ENCODE measurements at places on chromosomes 1 and 21. TPM values are rescaled to one million over a fixed set of nuclear protein-coding genes. Genes with fewer than 3 reads are reported as not detected.
A peak's percentile ranks its signal among the peaks of the same experiment; 100 is the strongest.

DNA sequence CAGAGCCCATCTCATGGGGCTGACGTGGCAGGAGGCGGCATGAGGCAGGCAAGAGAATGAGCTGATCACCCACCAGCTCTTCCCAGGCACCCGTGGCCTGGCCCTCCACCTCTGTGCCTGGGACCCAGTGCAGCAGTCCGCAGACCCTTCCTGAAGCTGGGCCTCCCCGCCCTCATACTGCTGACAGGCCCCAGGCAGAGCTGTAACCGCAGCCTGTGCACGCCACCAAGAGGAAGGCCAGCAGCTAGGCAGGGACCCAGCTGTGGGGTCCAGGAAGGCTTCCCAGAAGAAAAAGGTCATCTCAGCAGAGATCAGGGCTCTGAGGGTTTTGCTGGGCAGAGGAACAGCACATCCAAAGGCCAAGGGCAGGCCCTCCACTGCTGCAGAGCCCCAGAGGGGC lies 9.8 kb upstream of the MTFR1L start:
- H3K36me3 ChIP-seq: no peaks in the 10 kb centered on the region
- H3K4me3 ChIP-seq: no peak overlapping the region
- H3K27ac ChIP-seq: no peak overlapping the region
- H3K4me1 ChIP-seq: no peaks in the 10 kb centered on the region
- no peak for DNase-seq

- peak overlapping the region; percentile 54 for H3K4me3 ChIP-seq
- H3K36me3 ChIP-seq: no peaks in the 10 kb centered on the region
- peak; percentile 32 for DNase-seq
- H3K27ac ChIP-seq: no peak overlapping the region
Measured at GRCh38 chr1:10795276-10796021, 997 bp downstream of the CASZ1 start.

DNA sequence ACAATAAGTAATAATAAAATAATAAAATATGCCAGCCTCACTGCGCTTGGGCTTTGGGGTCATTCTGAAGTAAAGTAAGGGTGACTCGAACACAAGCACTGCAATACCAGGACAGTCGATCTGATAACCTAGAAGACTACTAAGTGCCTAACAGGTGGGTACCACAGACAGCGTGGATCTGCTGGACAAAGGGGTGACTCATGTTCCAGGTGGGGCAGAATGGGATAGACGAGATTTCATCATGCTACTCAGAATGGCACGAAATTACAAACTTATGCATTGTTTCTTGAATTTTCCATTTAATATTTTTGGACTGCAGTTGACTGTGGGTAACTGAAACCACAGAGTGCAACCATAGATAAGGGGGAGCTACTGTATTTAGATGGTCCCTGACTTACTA lies 221.1 kb upstream of the GREM2 start:
- no peak overlapping the region for H3K4me3 ChIP-seq
- H3K4me1 ChIP-seq: no peaks in the 10 kb centered on the region
- H3K27ac ChIP-seq: no peak overlapping the region

DNA sequence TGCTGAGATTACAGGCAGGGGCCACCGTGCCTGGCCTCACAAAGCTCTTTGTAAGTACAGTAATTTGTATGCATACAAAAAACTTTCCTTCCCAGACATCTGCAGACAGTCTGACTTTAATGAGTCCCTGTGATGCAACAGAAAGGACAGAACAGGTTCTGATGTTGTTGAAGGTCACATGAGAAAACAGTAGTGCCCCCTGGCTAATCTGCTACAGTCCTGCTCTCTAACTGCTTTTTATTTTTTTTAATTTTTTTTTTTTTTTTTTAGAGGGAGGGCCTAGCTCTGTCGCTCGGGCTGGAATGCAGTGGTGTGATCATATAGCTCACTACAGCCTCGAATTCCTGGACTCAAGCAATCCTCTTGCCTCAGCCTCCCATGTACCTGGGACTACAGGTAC lies 36.7 kb downstream of the ACBD3 start:
- no peak overlapping the region for H3K27ac ChIP-seq
- H3K4me3 ChIP-seq: no peak overlapping the region
- no peak for DNase-seq
- no peaks in the 10 kb centered on the region for H3K4me1 ChIP-seq
- H3K36me3 ChIP-seq: peaks cover 15% of the 10 kb centered on the region

GRCh38 chr1:74180490-74180889 lies 17.5 kb downstream of the LRRIQ3 start:
- H3K36me3 ChIP-seq: no peaks in the 10 kb centered on the region
- no peak for DNase-seq
- no peaks in the 10 kb centered on the region for H3K27me3 ChIP-seq
- H3K4me3 ChIP-seq: no peak overlapping the region

GRCh38 chr1:25991937-25992688 lies 5.8 kb downstream of the PAFAH2 start:
- peak overlapping the region; percentile 85 for H3K27ac ChIP-seq
- peak overlapping the region; percentile 46 for H3K4me3 ChIP-seq

GRCh38 chr1:218683242-218683641 lies 338.1 kb downstream of the TGFB2 start:
- no peaks in the 10 kb centered on the region for H3K36me3 ChIP-seq
- no peak overlapping the region for H3K27ac ChIP-seq

GRCh38 chr1:9289711-9290485 lies 2.8 kb upstream of the SPSB1 start:
- H3K27ac ChIP-seq: no peak overlapping the region
- no peak overlapping the region for H3K4me3 ChIP-seq
- H3K4me1 ChIP-seq: peaks cover 9% of the 10 kb centered on the region
- peaks cover 11% of the 10 kb centered on the region for H3K36me3 ChIP-seq
- DNase-seq: no peak

GRCh38 chr21:37874904-37875780 lies 41.1 kb downstream of the KCNJ6 start:
- H3K4me3 ChIP-seq: no peak overlapping the region
- no peaks in the 10 kb centered on the region for H3K4me1 ChIP-seq
- H3K27me3 ChIP-seq: peaks cover 15% of the 10 kb centered on the region
- no peaks in the 10 kb centered on the region for H3K36me3 ChIP-seq
- no peak overlapping the region for H3K27ac ChIP-seq
- DNase-seq: no peak

DNA sequence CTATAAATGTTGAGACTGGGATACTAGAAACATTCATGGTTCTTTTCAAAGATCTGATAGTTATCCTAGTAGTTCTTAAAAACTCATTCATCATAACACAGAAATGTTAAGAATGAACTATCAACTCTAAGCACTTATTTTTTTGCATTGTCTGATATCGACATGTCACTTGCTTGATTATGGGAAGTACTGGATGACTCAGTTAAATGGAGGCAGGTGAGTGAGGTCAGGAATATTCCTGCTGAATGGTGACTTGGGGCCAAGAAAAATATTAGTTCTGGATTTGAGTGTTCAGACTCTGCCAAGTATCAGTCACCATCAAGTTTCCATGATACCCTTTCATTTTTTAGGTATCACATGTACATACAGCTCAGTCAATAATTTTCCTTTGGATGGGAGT lies 63.6 kb downstream of the NEK7 start:
- peaks cover 35% of the 10 kb centered on the region for H3K4me1 ChIP-seq
- H3K36me3 ChIP-seq: peaks cover 16% of the 10 kb centered on the region
- DNase-seq: no peak

DNA sequence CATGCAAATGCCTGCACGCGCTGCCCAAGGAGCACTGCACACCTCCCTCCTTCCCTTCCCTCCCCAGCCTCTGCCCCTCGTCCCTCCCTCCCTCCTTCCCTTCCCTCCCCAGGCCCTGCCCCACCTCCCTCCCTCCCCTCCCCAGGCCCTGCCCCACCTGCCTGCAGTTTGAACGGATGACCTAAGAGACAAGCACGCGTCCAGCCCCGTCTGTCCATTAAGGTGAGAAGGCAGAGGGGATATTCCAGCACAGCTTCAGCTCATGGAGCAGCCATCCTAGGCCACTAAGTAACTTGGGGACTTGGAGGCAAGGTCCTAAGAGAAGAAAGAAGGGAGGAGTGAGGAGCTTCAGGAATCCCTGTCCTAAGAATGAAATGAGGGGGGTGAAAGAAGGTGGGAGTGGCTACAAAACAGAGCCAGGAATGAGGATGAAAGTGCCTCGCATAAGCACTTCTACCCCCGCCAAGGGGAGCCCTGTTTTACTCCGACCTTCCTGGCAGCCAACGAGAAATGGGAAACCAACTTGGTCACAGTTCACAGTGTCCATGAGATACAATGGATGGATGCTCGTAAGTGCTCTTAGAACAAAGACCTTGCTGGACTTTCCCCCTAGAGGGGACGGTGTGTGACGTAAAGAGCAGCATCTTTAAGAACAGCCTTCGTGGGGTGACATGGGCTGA lies 21.3 kb upstream of the EFHD2 start:
- H3K4me1 ChIP-seq: peaks cover 32% of the 10 kb centered on the region
- H3K27me3 ChIP-seq: no peaks in the 10 kb centered on the region
- H3K36me3 ChIP-seq: no peaks in the 10 kb centered on the region
- H3K27ac ChIP-seq: no peak overlapping the region

DNA sequence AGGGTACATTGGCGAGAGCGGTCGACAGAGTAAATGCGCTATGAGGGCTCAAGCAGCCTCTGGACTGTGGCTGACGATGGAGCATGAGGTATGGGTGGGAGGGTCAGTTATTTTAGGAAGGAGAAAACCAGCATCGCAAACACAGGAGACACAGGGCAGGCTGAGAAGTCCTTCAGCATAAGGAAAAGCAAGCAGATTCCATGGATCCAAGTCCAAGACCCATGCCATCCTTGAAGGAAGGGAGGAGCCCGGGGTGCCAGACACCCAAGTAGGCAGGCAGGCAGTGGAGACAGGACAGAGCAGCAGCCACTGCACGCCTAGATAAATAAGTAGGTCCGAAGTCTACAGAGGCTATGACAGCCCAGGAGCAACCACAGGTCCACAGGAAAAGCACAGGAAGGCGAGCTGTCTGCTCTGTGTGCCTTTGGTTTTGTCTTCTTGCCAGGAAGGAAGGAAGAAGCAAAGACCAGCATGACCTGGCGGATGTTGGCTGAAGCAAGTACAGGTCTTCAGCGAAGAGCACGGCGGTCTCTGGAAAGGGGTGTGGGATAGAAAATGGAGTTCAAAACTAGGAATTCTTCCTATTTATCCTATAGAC lies 76.4 kb upstream of the SLC45A1 start:
- DNase-seq: no peak
- no peaks in the 10 kb centered on the region for H3K36me3 ChIP-seq
- peaks cover 5% of the 10 kb centered on the region for H3K4me1 ChIP-seq
- no peak overlapping the region for H3K4me3 ChIP-seq

- no peaks in the 10 kb centered on the region for H3K4me1 ChIP-seq
- no peaks in the 10 kb centered on the region for H3K36me3 ChIP-seq
- peaks cover 15% of the 10 kb centered on the region for H3K27me3 ChIP-seq
- H3K4me3 ChIP-seq: no peak overlapping the region
- no peak overlapping the region for H3K27ac ChIP-seq
Measured at GRCh38 chr1:219155135-219155534, 18.5 kb upstream of the LYPLAL1 start.

DNA sequence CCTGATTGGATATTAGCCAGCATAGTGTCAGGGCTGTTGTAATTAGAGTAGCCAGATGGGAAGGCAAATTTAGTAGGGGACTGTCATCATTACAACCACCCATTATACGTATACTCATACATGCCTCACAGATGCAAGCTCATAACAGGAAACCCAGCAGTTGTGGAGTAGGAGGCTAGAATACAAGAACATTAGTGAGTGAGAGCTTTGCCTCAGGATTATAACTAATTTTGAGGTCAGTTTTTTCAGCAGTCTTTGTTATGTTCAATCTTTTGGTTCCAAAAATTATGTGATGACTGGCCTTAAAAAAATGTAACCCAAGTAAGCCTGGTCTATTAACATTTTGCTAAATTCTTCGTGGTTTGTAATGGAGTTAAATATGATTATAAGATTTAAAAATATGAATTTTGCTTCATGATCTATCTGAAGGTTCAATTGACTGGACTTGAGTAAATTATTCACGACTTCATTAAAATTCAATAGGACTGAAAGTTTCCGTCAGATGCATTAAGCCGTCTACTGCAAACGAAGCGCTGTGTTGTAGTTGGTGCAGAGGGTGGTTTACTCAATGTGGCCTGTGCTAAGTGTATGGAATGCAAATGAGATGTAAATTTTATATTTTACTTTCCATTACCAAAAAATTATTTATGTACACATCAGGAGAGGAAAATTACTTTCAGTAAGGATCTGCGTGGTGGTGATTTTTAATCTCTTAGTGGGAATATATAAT lies 48.8 kb downstream of the KCNK1 start:
- no peaks in the 10 kb centered on the region for H3K27me3 ChIP-seq
- no peaks in the 10 kb centered on the region for H3K36me3 ChIP-seq
- no peak for DNase-seq

DNA sequence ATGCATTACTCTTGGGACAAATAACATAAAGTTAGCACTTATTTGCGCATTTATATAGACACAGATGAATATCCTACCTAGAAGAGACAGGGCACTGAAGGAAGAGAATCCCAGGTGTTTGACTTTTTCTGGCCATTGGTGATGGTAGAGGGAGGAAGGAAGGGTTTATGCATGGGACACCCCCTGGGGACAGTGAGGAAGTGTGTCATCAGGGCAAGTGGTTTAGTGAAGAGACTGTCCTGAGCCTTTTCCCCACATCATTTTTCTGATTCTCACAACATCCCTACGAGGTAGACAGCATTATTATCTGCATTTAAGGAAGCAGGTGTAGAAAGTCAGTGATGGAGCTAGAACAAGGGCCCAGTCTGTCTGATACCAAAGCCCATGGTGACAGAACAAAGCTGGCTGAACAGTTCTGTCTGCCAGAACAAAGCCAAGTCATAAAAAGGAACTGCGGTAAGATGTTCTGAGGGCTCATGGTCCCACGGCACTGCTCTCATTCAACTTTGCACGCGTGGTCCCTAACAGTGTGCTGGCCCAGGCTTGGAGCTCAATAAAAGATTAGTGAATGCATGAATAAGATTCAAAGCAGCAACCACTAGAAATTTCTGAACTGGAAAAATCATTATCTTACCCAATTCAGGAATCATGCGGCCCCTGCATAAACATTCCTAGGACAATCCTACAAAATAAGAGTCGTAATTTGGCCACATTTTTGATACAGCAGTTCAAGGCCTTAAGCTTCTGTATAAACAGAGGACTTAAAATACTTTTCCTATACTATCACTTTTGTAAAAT lies 12.2 kb upstream of the CDC42BPA start:
- no peak for DNase-seq
- H3K27ac ChIP-seq: no peak overlapping the region
- H3K4me1 ChIP-seq: no peaks in the 10 kb centered on the region
- H3K27me3 ChIP-seq: peaks cover 6% of the 10 kb centered on the region
- no peaks in the 10 kb centered on the region for H3K36me3 ChIP-seq
- H3K4me3 ChIP-seq: no peak overlapping the region

Gene MYOG
- not detected for total RNA-seq

Gene EPHB2
- total RNA-seq: not detected

Gene IGFN1
- total RNA-seq: not detected

Gene TSSK3
- not detected for total RNA-seq
